ENCODE measurements at places on chromosomes 13 and 19. TPM values are rescaled to one million over a fixed set of nuclear protein-coding genes. Genes with fewer than 3 reads are reported as not detected.

KLF1 gene
- not detected for total RNA-seq

CABP5 gene
- total RNA-seq: not detected

SUPT20H gene
- 63.1 TPM for total RNA-seq

BRCA2 gene
- 2.4 TPM for total RNA-seq

BEST2 gene
- total RNA-seq: not detected

CALR3 gene
- not detected for total RNA-seq

PABPC3 gene
- 0.20 TPM for total RNA-seq

PSG7 gene
- total RNA-seq: not detected

B3GNT3 gene
- total RNA-seq: 0.52 TPM

SH2D3A gene
- total RNA-seq: 39.2 TPM

KIR3DL2 gene
- 1.6 TPM for total RNA-seq

Measured in CD4-positive, alpha-beta T cell (primary cell).